ENCODE measurements at places on chromosomes 4 and X. TPM values are rescaled to one million over a fixed set of nuclear protein-coding genes. Genes with fewer than 3 reads are reported as not detected.

Gene PASD1
- total RNA-seq: not detected

Gene CT45A2
- total RNA-seq: not detected

Gene SPANXA2
- total RNA-seq: not detected

Gene PCYT1B
- total RNA-seq: not detected

Gene EDA
- total RNA-seq: 6.1 TPM

Gene DOCK11
- total RNA-seq: 20.6 TPM

Gene ZNF330
- 16.0 TPM for total RNA-seq

Gene ANKRD37
- total RNA-seq: 56.7 TPM

DNA sequence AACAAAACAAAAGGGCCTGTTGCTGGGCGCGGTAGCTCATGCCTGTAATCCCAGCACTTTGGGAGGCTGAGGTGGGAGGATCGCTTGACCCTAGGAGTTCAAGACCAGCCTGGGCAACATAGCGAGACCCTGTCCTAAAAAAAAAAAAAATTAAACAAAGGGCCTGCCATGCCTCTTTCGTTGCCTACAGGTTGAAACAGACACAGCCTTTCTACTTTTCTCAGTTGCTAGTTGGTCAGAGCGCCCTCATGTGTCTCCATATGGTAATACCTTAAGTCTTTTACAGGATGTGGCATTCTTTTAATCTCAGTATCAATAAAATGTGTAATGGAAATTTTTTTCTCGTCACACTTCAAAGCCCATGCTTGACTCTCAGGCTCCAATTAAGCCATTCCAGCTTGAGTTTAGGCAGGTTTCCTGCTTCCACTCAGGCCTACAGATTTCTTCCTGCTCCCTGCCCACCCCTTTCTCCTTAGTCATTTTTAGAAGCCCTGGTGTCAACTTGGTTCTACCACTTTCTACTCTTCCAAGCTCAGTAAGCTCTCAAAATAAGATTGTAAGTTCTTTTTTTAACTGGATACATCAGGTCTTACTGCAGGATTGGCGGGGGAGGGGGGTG lies 4.6 kb upstream of the SOWAHD start:
- no peaks in the 10 kb centered on the region for H3K27me3 ChIP-seq
- no peaks in the 10 kb centered on the region for H3K36me3 ChIP-seq
- no peak overlapping the region for H3K4me3 ChIP-seq
- no peak overlapping the region for H3K27ac ChIP-seq
- no peaks in the 10 kb centered on the region for H3K4me1 ChIP-seq

DNA sequence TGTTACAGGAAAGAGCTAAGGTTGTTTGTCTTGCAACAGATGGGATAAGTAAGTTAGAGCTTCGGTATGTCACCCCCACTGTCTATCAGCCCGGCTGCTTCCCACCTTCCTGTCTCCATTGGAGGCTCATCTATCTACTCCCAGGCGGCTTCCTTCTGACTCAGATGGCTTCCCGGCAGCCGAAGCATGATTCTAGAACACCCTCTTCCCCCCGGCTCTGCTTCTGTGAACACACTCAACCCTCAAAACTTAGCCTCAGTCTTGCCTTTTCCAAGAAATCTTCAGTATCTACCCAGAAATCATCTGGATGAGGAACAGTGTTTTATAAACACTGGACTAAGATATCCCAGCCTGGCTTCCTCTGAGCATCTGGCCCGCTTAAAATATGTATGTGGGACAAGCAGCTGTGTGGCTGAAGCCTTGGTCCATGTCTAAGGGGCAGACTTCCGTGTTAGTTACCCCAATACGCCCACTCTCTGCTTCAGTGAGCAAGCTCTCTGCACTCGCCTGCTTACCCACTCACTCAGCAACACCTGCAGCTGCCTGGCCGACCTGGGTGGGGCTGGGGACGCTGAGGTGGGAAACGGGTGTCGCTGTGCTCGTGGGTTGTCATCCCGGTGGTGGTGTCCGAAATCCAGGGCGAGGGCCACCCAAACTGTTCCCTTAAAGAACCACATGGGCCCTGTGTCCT lies 12.0 kb upstream of the SLC2A9 start:
- DNase-seq: no peak
- H3K36me3 ChIP-seq: no peaks in the 10 kb centered on the region
- no peaks in the 10 kb centered on the region for H3K27me3 ChIP-seq

DNA sequence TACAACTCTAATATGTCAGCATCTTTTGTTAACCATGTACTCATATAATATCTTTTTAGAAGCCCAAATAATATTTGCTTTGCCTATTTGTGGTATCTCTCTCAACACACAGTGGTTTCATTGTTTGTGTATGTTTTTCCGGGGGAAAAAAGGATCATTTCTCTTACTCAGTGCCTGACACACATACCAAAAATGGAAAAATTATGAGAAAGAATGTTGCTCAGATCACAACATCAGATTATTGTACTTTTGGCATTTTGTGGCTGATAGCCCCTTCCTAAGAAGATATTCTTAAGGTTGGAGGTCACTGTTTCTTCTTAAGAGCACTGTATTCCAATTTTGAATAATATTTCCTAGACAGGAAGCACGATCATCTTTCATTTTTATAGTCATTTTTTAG lies 93.6 kb downstream of the PDLIM5 start:
- no peak for DNase-seq
- no peak overlapping the region for H3K4me3 ChIP-seq
- no peaks in the 10 kb centered on the region for H3K36me3 ChIP-seq
- no peaks in the 10 kb centered on the region for H3K27me3 ChIP-seq

DNA sequence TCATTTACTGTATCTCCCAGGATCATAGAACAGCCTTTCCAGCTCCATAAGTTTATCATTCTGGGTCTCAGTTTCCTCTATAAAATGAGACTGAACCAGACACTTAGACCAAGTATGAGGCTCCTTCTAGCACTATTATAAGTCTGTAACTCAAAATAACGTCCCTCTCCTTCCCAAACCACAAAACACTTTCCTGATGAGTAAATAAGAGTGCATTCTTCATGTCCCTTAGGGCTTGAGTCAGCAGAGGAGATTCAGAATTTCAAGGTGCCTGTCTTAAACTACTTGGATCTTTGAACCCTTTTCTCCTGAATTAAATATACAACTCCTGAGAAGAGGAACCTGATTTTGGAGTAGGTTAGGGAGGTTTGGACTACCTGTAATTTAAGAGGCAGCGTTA lies 62.6 kb downstream of the GLRA2 start:
- DNase-seq: no peak
- no peak overlapping the region for H3K27ac ChIP-seq
- H3K4me3 ChIP-seq: no peak overlapping the region

GRCh38 chr4:83758285-83758684 lies 222.4 kb downstream of the GPAT3 start:
- DNase-seq: no peak
- no peak overlapping the region for H3K4me3 ChIP-seq
- H3K36me3 ChIP-seq: no peaks in the 10 kb centered on the region

DNA sequence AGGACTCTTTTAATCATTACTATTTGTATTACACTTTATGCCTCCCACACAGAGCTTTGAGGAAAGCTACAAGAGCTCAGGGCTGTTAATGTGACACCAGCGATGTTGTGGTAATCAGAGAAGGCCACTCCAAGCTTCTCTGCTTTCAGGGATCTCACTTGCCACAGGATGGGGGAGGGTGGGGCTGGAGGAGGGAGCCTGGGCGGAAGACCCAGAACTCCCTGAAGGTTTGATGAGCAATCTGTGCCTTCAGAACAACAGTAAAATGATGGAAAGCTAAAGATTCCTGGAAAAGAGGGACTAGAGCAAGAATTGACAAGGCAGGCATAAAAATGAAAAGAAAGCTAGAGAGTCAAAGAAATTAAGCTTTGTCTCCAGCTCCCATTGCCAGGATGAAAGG lies 75.6 kb downstream of the MAML3 start:
- H3K4me1 ChIP-seq: peaks cover 12% of the 10 kb centered on the region
- no peaks in the 10 kb centered on the region for H3K27me3 ChIP-seq
- H3K36me3 ChIP-seq: no peaks in the 10 kb centered on the region
- no peak overlapping the region for H3K4me3 ChIP-seq
- no peak overlapping the region for H3K27ac ChIP-seq
- no peak for DNase-seq

DNA sequence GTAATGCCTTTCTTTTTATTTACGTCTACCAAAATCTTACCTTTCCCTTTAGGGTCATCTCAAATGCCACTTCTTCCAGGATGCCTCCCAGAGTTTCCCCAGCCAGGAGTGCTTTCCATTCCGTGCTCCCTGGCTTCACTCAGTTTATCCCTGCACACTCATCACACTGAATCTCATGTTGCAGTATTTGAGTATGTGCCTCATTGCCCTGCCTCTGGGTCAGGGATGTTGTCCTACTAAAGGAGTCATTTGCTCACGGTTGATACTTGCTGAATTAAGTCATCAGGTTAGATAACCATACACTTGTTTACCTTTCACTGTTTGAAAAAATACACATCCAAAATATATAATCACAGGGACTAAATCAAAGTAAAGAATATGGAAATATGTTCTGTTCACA lies 356.2 kb upstream of the GATB start:
- no peaks in the 10 kb centered on the region for H3K27me3 ChIP-seq
- no peak for DNase-seq
- H3K4me3 ChIP-seq: no peak overlapping the region
- H3K27ac ChIP-seq: no peak overlapping the region
- no peaks in the 10 kb centered on the region for H3K4me1 ChIP-seq

DNA sequence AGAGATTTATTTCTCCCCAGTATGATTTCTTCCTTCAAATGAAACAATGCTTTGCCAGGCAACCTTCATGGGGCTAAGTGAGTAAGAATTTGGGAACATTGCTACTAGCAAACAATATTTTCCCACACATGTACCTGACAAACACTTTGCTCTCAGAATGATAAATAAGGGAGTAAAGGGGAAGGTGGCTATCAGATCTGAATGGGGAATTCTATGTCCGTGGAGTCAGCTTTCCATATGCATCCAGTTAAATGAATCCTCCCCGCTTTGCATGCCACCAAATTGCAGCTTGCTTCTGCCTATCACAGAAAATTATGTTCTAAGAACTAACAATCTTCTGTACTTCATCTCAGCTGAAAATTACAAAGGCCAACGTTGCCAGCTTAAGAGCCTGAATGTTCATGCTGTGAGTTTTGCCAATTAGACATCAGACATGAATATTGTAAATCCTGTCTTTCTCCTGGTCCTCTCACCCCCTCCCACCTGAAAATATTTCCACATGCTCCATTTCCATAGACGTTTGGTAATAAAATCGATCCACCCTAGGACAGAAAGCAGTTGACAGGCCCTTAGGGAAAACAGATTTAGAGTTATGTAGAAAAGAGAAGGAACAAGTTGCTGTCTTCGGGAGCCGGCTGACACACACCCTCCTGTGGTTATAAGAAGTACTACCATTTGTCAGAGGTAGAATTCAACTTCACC lies 6.3 kb downstream of the MEPE start:
- no peak overlapping the region for H3K4me3 ChIP-seq
- no peaks in the 10 kb centered on the region for H3K36me3 ChIP-seq
- no peaks in the 10 kb centered on the region for H3K4me1 ChIP-seq
- no peak for DNase-seq
- H3K27me3 ChIP-seq: no peaks in the 10 kb centered on the region

GRCh38 chr4:78517050-78517652 lies 34.4 kb upstream of the ANXA3 start:
- H3K27ac ChIP-seq: no peak overlapping the region
- H3K27me3 ChIP-seq: no peaks in the 10 kb centered on the region
- H3K36me3 ChIP-seq: no peaks in the 10 kb centered on the region
- no peak for DNase-seq
- H3K4me3 ChIP-seq: no peak overlapping the region

- H3K36me3 ChIP-seq: no peaks in the 10 kb centered on the region
- no peak overlapping the region for H3K27ac ChIP-seq
- no peak for DNase-seq
- no peak overlapping the region for H3K4me3 ChIP-seq
- H3K4me1 ChIP-seq: peaks cover 9% of the 10 kb centered on the region
These were observed 1.7 kb upstream of the TMEM271 start for GRCh38 chr4:577499-578450.

All from vagina (tissue), 2 donors.